ENCODE measurements at places on chromosomes 12 and 14.

GRCh38 chr12:110170535-110171185, 46.5 kb downstream of the IFT81 start:
- DNase-seq, result no peak

DNA sequence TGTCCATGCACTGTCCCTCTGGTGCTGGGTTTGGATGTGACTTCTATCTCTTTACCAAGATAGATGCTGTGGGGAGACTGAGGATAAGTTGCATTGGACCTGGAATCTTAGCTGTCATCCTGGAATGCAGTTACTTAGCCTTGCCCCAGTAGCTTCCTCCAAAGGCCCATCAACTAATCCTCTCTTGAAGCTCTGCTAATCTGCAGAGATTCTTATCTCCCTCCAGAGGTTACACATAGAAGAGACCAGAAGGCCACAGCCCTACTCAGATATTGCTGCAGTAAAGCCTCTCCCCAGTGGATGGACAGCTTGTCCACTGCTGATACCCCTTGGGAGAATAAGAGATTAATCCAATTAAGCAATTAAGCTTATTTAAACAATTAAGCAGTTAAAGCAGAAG, 867.2 kb downstream of the BCL11B start:
- no peak for DNase-seq

GRCh38 chr14:90177539-90178189, 78.7 kb upstream of the PSMC1 start:
- DNase-seq, result no peak

- no peak for DNase-seq
Observed at GRCh38 chr12:38258411-38258810, 58.2 kb upstream of the ALG10B start.

DNA sequence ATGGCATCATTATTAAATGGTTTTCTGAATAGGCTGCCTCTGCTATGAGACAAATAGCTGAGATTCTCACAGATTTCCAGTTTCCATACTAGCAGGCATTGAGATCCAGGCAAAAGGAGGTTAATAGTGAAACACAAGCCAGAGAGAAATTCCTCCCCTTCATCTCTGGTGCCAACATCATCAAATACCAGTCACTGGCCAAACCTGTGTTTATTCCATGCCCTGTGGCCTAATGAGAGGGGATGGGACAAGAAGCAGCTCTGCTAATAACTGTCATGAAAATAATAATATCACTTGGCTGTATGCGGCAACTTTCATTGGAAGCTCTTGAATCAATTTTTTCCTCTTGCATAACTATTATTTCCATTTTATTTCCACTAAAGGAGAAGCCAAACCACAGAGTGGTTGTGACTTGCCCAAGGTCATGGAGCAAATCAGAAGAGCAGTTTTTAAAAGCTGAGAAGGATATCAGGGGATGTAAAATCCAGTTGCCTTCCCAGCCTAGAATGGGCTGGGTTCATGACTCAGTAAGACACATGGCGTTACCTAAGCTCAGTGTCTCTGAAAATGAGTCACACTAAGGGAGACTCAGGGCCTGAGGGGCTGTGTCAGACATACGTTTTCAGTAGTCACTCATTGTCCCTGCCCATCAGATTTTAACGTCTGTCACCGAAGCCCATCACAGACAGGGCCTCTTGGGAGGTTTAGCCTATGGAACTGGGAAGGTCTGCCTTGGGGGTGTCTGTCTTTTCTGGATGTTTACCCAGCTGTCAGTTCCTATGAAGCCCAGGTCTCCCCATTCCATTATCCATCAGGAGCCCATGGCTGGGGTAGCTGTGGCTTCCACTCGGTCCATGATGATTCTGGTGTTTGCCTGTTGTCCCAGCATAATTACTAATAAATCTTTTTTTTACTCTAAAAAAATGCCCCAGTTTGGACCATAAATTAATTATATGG, 208.8 kb upstream of the EEA1 start:
- no peak for DNase-seq

DNA sequence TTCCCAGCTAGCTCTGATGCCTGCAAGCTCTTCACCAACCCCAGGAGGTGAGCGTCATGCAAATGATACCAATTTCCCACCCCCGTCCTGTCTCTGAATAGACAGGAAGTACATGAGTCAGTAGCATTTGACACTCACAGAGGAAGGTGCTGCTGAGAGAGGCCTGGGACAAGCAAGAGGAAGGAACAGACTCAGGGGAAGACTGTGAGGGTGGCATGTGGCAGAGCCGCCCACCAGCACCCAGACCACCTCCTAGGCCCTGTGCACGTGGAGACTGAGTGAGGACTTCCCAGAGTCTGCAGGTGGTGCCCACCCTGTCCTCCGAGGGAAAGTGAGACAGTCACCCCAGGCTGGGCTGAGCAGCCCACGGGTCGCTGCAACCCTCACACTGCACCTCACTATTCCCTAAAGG, 199.5 kb upstream of the SFSWAP start:
- no peak for DNase-seq

DNA sequence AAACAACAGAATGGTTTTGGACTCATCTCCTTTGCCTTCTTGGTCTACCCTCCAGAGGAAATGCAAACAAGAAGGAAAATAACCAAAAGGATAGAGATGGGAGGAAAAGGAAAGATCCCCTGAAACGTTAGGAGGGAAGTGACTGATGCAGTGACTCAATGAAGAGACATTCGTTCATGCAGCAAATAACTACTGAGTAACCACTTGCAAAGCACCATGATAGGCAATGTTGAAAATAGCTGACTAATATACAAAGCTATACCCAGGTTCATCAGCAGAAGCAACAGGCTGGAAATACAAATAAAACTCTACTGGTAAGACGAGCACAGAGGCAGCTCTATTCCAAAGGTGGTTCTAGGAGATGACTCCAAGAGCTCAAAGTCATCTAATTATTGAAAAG, 41.8 kb downstream of the R3HDM2 start:
- no peak for DNase-seq

GRCh38 chr14:33811721-33812120, 139.2 kb downstream of the EGLN3 start:
- DNase-seq, result no peak

GRCh38 chr12:93059925-93060665, 131.0 kb upstream of the EEA1 start:
- DNase-seq, result no peak

Measured in NCI-H345 (cell line).